ENCODE measurements at places on chromosomes 5 and 9.

GRCh38 chr5:88509403-88509802 lies 240.8 kb upstream of the TMEM161B start:
- no peak for DNase-seq

GRCh38 chr5:135073761-135074345 lies 39.8 kb upstream of the PITX1 start:
- no peak for DNase-seq

DNA sequence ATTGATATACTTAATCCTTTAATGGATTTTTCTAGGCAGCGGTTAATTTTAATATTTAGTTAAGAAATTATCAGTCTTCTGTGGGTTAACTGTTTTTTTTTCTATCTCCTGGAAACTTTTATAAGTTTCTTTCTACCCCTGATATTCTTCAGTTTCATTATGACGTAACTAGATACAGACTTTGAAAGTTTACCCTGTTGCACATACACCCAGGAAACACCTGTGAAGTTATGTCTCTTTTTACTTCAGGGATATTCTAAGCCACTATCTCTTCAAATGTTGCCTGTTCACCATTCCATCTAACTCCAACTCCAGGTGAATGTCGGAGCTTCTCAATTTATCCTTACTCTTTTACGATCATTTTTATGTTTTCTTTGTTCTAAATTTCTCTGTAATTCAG lies 329.0 kb downstream of the ICE1 start:
- no peak for DNase-seq

DNA sequence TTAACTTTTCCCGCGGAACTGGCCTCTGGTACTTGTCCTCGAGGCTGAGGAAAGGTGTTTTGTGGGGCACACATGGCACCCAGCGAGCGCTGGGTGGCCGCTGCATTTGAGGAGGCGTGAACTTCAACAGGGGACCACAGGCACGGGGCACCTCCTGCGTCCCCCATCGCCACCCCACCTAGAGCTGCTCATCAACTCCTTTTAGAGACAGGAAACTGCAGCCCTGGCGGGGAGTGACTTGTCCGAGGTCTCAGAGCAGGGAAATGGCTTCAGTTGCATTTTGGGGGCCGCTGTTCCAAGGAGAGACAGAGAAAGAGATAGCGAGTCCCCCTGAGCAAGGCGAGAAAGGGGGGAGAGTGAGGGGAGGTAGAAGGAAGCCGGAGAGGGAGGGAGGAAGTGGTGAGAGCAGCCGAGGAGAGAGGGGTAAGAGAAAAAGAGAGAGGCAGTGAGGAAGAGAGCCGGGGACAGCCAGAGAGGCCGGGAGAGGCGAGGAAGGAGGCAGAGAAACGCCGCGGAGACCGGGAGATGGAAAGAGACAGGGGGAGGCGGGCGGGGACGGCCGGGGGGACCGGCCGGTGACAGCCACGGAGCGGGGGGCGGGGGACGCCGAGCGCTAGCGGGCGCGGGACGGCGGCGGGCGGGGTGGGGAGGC lies 12.5 kb upstream of the LHX2 start:
- DNase-seq = no peak

DNA sequence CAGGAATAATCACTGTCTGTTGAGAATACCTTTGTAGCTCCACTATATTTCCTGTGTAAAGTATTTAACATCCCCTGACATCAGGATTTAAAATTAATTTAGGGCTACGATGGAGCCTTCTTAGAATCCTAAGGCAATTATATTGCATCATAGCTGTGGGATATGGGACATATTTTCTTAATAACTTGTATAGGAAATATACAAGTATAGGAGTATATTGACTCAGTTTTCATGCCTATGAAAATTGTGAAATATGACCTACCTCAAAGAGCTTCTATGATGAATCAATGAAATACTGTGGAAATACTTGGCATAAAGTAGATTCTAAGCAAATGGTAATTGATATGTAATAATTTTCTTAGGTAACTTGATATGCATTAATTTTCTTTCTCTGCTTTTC lies 221.0 kb upstream of the KLF4 start:
- no peak for DNase-seq

DNA sequence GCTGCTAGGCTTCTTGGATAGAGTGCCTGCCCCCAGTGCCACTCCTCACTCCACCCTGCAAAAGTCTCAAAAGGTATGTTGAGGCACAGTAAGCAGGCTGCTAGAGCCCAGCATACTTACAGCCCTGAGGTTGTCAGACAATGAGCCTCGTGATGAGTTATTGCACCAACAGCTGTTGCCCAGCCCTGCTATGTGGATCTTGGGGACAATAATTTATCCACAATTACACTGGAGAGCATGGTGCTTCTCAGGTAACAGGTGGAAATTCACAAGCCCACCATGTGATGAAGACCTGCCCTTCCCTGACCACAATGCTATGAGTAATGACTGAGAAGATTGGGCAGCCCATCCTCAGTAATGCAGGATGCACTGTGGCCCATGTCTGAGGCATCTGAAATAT lies 36.5 kb downstream of the KCNIP1 start:
- DNase-seq = no peak

DNA sequence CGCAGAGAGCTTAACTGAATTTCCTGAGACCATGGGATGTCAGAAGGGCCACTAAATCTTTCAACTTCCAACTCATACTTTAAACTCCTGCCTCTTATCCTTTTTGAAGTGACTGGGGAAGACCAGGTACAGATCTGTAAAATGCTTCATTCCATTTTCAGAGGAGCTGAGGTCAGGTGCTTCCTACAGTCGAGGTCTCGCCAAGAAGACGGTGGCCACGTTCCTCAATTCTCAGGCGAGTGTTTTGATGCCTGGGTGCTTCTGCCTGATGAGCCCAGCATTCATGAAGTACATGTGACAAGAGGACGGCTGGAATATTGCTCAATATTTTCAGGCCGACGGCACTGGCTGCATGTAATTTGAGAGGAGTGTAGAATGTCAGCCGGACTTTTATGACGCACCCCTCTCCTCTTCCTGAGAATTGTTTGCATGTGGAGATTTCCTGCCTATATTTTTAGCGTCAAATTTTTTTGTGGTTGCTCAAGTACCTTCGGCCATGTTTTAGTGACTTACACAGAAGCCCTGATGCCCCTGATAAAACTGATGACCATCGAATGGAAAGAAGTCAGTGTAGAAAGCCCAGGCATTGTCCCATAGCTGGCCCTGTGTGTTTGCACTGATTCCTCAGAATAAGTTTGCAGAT lies 38.8 kb upstream of the GLRX start:
- DNase-seq = no peak

GRCh38 chr9:70902171-70902570 lies 219.2 kb downstream of the TRPM3 start:
- DNase-seq = no peak

DNA sequence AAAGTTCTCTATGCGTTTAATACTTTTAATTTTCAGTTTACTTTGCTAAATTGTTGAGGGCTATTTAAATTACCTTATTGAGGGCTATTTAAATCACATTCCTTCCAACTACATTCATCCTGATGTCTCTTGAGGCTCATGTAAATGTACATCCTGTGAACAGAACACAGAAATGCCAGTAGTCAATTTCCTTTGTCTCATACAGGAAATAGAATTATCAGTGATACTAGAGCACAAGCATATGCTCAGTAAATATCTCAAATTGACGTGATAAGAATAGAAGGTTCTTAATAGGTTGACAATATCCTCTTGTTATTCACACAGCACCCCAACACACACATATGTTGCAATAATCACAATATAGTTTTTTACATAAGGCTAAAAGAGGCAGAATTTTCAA lies 449.0 kb downstream of the CYLC2 start:
- DNase-seq = no peak

DNA sequence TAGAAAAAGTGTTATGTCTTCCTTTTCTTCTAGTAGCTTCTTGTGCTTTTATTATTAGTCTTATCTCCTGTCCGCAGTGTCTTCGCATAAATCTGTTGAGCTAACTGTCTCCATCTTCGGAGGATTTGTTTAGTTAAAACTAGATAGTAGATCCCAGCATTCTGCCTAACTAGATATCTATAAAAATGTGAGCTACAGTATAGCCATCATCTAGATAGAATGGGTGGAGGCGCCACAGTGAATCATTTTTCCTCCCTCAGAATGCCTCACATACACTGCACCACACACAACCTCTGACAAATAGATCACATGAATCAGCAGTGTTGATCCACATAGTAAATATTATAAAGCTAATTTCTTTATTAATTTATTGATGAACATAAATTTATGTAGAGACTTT lies 220.3 kb upstream of the GAS1 start:
- DNase-seq = no peak

Data from stimulated activated naive CD4-positive, alpha-beta T cell treated with Interleukin-2 at 50 U/mL for 16 hours (primary cell).